Stimulated activated CD4-positive, alpha-beta T cell treated with anti-CD3 and anti-CD28 coated beads, Interleukin-4, amount 100 ng/mL, for 4 hours (primary cell): ENCODE measurements at places on chromosomes 5 and 9.

- DNase-seq, result no peak
These were observed 118.5 kb downstream of the DAB2IP start for GRCh38 chr9:121769939-121770338.

DNA sequence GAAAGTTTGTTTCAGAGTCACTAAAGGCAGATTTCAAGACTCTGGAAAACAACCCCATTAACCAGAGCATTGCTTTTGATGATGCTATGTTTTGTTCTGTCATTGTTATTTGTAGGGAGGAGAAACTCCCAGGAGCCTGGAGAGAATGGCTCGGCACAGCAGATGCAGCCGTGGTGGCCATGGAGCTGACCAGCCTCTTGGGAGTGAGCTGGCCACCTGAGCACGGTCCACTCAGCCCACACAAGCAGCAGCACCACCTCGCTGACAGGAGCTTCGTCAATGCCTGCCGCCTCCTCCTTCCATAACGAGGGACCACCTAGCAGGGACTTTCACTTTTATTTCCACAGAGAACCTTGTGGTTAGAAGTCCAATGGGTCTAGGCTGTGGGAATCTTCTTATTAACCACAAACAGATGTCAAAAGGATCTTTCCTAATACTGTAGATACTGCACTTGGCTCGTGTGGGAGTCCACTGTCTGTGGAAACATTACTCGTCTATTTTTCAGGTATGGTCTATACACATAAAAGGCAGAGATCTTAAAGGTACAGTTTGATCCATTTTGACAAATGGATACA is 21.0 kb upstream of the SMIM32 start:
- DNase-seq, result no peak

DNA sequence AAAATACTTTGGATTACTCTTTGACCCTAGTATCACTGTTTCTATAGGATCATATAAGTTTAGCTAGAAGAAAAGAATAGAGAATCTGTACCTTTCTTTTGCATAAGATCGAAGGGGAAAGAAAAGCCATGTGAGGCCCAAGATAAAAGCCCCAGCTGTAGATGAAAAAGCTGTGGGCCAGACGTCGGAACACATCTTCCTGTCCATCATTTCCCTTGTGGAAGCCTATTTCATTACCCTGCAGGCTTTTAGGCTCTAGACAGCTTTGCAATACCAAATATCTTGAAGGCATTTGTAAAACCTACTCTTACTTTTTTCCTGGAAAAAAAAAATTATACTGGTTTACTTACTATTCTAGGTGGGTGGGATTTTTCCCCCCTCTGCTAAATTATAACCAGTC is 10.0 kb downstream of the PALM2AKAP2 start:
- DNase-seq, result no peak

DNA sequence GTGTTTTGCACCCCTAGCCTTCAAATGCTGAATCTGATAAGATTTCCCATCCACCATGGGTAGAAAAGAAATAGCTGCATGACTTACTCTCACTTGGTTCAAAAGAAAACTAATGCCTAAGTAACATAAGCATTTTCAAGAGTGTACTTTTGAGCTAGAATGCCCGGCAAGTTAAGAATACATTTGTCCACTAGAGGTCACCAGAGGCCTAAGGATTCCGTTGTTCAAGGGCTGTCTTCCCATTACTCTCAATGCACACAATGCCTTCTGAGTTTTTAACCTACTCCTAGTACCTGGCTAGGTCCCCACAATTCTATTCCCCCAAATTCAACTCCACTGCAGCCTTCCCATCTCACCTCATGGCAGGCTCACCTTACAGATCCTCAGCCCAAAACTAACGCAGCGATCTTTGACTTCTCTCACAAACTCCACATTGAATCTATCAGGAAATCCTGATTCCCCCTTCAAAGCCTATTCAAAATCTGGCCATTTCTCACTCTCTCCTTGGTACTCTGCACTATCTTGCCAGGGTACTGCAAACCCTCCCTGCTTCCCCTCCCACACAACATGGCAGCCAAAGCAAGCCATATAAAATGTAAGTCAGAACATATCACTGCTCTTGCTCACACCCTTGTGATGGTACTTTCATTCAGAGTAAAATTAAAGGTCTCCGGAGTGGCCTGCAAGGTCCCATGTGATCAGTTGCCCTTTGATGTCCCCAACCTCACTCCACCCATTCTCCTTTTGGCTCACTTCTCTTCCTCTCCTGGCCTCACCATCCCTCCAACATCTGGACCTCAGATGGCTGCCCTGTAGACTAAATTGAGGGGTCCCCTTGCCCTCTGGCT is 13.4 kb downstream of the OXCT1 start:
- peak; percentile 13 for DNase-seq

DNA sequence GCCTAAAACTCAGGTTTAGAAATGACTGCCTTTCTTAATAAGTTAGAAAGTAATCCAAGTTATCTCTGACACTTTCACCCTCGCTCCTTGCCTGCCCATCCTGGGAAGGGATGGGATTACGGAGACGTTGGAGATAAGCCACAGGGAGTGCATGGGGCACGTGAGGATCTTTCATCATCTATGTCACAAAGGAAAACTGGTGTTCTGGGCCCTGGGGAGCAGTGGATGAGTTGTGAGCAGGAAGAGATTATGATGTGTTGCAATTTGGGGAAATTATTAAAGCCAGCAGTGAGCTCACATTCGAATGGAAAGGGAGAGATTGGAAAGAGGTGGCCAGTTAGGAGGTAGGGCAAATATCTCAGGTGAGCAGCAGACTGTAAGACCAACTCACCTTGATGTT is 12.8 kb downstream of the AFAP1L1 start:
- no peak for DNase-seq

GRCh38 chr5:113053511-113053995 is 77.0 kb downstream of the DCP2 start:
- DNase-seq, result no peak

DNA sequence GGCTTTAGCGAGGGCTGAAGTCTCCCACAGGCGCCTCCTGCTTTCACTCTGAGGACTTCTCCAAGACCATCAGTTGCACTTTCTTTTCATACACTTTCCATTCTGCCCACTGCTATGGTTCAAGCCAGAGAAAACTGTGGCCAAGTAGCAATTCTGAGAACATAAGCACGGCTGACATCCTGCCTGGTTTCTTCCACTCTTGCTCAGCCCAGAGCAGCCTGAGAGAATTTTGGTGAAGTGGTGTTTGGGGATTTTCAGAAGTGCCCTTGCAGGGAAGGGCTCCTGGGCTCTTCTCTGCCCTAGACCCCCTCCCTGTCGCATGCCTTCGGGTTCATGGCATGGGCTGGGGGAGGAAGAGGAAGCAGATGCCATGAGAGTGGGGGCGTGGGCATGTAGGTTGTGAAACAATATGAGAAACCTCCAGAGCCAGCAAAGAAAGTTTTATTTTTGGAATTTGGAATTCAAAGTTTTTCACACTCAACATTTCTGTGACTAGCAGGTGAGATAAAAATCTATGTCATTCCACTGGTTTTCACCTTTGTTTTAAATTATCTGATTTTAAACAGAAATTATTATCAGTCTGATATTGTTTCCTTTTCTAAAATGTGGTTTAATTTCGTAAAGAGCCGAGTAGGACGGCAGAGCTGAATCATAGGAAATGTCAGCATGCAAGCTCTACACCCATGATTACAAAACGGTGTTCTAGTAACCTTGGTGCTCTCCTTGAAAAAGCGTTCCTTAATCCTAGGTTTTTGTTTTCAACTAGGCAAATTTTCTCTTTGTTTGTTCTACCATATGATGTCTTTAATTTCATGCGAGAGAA is 27.8 kb upstream of the TNFSF8 start:
- DNase-seq, result peak; percentile 52

GRCh38 chr5:154234551-154234950 is 44.0 kb downstream of the GALNT10 start:
- DNase-seq, result no peak

DNA sequence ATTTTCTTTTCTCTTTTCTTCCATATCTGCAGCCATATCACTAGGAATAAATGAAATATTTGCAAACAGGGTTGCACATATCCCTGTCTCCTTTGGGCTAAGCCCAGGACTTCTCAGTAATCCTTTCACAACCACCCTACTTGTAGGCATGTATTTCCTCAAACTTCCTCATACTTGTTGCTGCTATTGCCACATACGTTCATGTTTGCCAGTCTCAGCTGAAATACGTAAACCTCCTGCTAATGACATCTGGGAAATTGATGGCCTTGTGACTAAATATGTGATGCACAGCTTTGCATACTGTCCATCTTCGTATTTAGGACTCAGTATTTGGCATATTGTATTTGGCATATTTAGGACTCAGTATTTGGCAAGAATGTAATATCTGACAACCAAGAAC is 224.6 kb downstream of the PLK2 start:
- DNase-seq, result no peak

- no peak for DNase-seq
These were observed 93.1 kb downstream of the PCDH1 start for GRCh38 chr5:141785135-141785534.

DNA sequence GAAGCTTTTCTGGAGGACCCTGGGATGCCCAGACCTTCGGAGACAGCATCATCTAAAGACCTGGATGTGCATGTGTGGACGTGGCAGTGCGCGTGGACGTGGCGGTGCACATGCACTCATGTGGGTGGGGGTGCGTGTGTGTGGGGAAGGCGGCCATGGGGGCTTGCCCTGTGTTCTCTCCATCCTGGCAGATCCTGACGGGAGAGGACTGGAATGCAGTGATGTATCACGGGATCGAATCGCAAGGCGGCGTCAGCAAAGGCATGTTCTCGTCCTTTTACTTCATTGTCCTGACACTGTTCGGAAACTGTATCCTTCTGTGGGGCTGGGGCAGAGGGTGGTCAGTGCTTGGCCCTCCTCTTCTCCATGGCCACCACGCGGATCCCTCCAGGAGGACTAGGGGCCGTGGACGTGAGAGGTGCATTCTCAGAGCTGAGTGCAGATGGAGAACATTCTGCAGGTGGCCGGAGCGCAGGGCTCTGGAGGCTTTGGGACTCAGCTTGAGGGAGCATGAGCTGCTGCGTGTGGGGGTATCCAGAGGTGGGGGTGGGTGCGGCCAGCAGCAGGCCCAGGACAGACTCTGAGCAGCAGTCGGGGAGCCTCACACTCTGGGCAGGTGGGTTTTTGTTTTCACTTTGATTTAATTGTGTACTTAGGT is 129.1 kb downstream of the CACNA1B start:
- DNase-seq, result no peak

- DNase-seq, result peak; percentile 59
These were observed 32.1 kb downstream of the TRMO start for GRCh38 chr9:97889941-97890887.

- no peak for DNase-seq
These were observed 1211.0 kb upstream of the CDH6 start for GRCh38 chr5:29982457-29982856.

DNA sequence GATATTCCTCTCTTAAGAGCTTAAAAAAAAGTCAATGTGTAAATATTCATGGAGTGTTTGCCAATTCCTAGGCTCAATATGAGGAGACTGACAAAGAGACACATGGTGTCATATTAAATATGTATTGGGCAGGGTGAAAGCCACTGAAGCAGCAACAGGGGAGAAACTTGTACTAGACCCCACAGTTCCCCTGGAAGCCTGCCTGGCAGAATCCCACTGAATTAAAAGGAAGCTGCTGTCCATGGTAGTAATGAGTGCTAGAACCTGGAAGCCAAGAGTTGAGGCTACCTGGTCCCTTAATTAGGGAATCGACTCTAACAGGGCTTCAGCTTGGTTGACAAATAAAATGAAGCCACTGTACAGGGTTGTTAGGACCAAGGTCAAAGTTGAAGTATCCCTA is 129.4 kb upstream of the GPR151 start:
- DNase-seq, result no peak

DNA sequence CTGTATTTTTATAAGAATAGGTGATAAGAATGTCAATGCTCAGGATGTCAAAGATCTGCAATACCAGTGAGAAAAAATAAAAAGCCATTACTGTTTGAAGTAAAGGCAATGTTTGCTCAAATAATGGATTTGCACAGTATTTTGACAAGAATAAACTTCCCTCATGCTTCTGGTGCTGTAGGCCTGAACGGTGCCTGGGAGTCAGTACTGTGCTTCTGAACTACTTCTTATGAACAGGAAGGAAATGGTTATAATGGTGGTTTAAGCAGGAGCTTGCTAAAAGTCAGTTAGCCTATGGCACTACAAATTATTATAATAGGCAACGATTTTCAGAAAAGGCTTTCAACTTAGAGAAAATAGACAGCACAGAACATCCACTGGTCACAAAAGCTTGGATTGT is 548.3 kb upstream of the CDH18 start:
- DNase-seq, result no peak

DNA sequence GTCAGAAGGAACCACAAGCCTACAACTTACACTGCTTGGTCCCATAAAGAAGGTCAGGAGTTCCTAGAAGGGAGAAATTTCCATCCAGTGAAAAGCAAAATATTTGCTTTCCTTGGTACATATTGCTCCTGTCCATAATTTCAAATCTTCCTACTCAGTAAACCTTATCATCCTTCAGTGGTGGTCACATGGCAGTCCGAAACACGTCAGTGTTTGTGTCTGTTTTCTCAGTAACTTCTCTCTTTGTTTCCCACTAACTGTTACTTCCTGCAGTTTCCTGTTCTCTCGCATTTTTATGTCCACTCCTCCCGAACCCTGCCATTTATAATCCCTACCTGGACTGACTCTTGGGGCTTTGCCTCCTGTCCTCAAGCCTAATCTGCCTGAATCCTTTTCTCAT is 129.1 kb downstream of the FANCC start:
- no peak for DNase-seq

DNA sequence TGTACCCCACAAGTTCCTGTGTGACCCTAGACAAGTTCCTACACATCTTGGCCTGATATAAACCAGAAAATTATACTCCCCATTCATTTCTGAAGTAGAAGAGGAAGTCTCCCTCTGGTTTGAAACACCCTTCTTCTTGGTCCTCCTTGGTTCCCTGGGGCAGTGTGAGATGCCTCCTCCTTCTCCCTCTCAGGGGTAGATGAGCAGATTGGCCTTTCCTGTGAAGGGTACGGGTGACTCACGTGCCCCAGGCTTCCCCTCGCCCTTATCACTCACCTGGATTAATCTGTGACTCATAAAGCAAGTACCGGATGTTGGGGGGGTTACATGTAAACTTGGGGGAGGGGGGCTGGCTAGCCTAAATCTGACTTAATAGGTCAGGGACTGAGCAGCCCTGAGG is 11.1 kb upstream of the AQP3 start:
- peak; percentile 52 for DNase-seq

GRCh38 chr5:159459951-159460538 is 129.8 kb upstream of the IL12B start:
- DNase-seq, result no peak
